ENCODE measurements at places on chromosomes 7 and 10.

DNA sequence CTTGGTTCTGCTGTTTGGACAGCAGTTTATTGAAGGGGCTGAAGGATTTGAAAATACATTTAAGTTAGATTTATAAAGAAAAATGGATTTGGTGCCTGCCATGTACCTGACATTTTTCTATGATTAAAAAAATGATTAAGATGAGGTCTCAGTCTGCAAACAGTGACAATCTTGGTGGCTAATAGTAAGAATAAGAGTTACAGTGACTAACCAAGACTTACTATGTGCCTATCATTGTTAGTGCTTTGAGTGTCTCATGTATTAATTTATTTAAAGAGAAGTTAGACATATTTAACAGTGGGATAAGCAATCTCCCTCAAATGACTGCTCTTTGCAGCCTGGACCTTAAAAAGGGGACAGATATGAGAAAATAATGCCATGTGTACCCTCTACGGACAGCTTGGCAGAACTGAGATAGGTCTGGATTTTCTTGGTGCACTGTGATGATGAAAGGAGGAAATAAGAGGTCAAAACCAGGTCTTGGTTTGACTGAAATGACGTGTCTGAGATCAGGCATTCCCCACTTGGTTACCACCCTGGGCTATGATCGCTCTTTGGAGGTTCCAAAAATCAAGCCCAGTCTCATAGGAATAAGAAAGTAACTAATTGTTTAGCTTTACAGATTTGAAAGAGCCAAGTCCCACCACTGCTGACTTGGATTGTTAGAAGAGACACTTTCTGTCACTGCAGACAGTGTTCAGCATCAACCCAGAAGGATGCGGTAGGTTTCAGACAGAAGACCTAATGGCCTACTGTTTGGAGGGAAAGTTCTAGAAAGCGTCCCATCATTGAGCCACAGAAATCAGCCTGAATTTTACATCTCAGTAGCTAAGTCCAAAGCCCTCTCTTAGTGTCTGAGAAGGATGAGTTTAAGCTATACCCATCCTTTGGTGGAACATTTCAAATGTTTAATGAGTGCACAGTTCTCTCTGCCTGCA is 2.1 kb downstream of the CASP7 start:
- DNase-seq: no peak

DNA sequence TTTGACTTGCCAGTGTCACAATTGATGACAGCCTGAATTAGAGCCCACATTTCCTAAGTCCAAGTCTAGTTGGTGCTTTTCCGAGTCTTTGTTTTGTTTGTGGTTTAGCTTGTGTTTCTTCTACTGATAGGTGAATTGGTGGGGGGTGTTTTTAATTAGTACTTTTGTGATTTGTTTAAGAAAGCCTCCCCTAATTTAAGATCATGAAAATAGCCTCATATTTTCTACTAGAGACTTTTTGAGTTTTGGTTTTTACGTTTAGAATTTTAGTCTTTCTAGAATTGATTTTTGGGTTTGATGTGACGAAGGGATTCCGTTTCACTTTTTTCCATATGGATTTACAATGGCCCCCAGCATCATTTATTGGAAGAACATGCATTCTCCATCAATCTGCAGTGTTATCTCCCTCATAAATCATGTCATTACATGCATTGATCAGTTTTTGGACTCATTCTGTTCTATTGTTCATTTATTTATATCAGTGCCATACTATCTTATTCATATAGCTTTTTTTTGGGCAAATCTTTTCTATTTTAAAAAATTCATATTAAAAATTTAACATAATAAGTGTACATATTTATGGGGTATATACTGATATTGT is 32.8 kb downstream of the BTRC start:
- DNase-seq: no peak

DNA sequence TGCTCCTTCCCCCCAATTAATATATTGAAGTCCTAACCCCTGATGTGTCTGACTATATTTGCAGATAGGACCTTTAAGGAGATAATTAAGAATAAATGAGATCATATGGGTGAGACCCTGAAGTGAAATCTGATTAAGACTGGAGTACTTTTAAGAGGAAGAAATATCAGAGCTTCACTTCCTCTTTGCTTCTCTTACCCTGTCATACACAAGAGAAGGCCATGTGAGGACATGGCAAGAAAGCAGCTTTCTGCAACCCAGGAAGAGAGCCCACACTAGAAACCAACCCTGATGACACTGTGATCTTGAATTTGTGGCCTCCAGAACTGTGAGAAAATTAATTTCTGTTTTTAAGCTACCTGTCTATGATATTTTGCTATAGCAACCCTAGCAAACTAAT is 44.2 kb downstream of the JMJD1C start:
- DNase-seq: no peak

- no peak for DNase-seq
Measured at GRCh38 chr10:90740265-90740664, 117.6 kb downstream of the HTR7 start.

GRCh38 chr7:124171068-124171467 is 138.2 kb upstream of the TMEM229A start:
- DNase-seq: no peak

DNA sequence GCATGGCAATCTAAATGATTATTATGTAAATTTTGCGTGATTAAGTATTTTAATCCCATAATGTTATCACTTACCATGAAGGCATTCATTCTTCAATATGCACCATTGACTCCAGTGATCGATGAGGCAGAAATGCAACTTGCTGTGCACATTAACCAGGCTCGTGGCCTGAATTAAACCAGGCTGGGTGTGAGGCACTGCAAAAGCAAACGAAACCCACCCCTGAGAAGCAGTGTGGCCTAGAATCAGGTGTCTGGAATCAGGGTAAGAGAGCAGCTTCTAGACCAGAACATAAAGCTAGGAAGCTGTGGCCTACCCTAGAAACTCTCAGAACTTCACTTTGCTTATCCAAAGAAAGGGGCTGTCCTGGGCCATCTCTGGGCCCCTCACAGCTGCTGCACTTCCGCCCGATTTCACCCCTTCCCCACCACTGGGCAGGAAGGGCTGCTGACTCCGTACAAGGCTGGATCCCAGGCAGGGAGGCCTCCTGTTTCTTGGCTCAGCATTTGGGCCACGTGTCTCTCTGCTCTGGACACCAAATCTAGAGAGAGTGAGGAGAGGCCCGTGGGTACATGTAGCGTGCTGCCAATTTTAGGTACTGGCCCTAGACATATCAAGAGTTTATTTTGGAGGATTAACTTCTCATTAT is 4.4 kb downstream of the PTPRE start:
- no peak for DNase-seq

- DNase-seq: no peak
Measured at GRCh38 chr10:132420981-132421846, 24.2 kb downstream of the PWWP2B start.

GRCh38 chr10:123398180-123398591 is 244.0 kb downstream of the BUB3 start:
- DNase-seq: no peak

DNA sequence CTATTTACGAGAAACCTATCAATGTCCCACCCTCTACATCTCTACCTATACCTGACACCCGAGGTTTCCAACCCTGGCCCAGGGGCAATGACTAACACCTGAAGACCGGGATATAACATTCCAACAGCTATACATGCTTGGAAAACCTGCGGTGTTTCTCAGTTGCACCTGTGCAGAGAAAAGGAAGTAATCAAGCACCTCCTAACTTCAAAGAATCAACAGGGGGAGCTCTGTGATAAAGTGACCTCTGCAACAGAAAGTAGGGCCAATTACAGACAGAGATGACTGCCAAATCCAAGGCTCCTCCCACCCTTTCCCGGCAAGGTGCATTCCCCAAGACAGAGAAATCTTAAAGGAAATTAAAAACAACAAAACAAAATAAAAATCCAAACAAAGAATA is 41.3 kb downstream of the CCDC6 start:
- no peak for DNase-seq

- no peak for DNase-seq
Measured at GRCh38 chr7:436367-437128, 83.1 kb downstream of the PDGFA start.

GRCh38 chr10:122939856-122940543 is 14.0 kb downstream of the C10orf88 start:
- no peak for DNase-seq

- no peak for DNase-seq
Measured at GRCh38 chr7:534959-535358, 15.3 kb upstream of the PDGFA start.

GRCh38 chr10:24519950-24520349 is 203.7 kb downstream of the ARHGAP21 start:
- DNase-seq: no peak

- no peak for DNase-seq
Measured at GRCh38 chr7:104758504-104758903, 255.5 kb upstream of the KMT2E start.

GRCh38 chr7:146346096-146346495 is 229.5 kb downstream of the CNTNAP2 start:
- DNase-seq: no peak

DNA sequence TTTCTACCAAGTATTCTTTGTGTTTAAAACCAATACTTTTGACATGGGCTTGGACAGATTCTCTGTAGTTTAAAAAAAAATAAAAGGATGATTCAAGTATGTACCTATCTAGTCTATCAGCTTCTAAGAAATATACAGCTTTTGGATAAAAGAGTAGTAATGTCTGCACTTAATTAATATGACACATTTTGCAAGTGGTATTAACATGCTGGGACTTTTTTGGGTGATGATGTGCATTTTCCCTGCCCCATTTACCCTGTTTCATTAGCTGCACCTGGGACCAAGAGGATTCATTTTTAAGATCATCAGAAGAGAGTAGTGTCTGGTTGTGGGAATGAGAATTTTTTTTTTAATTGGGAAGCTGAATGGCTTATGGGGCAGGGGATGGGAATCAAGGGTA is 236.2 kb upstream of the KLF14 start:
- no peak for DNase-seq

DNA sequence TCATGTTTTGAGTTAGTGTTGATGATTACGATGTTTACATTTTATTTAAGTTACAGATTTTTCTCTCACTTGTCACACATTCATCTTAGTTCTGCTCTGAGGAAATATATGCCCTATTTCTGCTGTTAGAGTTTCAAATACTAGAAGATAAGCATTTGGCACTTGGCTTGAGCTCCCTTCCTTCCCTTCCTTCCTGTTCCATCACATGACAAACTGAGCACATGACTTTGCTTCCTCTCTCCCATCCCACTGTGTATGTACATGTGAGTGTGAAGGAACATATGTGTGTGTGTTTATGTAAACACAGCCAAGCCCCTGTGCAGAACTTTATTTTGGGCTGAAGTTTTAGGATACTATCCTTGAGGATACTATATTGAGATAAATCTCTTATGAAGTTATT is 795.9 kb upstream of the IGFBP3 start:
- no peak for DNase-seq

DNA sequence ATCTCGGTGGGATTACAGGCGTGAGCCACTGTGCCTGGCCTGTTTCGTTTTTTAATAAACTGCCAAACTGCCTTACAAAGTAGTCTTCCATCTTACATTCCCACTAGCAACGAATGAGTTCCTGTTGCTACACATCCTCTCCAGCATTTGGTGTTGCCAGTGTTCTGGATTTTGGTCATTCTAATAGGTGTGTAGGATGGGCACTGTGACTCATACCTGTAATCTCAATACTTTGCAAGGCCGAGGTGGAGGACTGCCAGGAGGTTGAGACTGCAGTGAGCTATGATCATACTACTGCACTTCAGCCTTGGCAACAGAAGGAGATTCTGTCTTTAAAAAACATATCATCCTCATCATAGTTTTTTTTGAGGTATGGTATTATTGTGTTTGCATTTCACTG is 21.4 kb upstream of the RSBN1L start:
- no peak for DNase-seq

- no peak for DNase-seq
Measured at GRCh38 chr7:41822259-41822817, 119.4 kb upstream of the INHBA start.

DNA sequence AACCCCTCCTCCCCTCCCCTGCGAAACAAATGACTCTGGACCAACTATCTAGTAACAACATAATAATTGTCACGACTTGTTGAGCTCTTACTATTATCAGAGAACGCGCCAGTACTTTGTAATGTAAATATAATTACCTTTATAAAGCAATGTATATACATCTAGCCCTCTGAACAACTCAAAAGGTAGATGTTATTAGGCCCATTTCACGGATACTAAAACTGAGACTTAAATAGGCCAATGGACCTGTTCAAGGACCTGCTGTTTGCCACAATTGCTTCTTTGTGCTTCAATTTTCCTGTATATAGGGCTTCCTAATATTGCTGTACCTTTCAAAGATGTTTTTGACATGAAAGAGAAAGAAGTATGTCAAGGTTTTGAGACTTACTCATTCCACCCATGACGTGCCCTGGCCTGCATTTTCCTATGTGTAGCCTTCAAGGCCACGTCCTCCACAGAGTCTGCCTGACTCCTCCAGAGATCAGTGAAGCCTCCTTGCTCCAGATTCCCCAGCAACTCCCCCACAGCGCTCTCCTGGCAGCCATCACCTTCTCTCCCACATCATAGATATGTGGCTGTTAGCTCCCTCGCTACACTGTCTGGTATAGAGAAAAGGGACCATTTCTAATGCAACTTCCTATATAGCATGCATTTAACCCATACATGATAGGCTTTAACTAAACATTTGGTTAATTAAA is 156.6 kb downstream of the SKIDA1 start:
- no peak for DNase-seq

GRCh38 chr10:86368987-86369386 is 2.4 kb upstream of the GRID1 start:
- DNase-seq: no peak

DNA sequence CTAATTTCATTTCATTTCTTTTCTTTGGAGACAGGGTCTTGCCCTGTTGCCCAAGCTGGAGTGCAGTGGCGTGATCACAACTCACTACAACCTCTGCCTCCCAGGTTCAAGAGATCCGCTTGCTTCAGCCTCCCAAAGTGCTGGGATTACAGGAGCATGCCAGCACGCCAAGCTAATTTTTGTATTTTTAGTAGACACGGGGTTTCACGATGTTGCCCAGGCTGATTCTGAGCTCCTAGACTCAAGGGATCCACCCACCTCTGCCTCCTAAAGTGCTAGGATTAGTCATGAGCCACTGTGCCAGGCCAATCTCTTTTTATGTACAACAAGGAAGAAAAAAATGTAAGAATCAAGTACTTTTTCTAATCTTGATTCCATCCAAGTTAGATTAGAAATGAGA is 10.7 kb upstream of the KMT2E start:
- no peak for DNase-seq

- no peak for DNase-seq
Measured at GRCh38 chr10:119441921-119442757, 100.4 kb downstream of the RGS10 start.

DNA sequence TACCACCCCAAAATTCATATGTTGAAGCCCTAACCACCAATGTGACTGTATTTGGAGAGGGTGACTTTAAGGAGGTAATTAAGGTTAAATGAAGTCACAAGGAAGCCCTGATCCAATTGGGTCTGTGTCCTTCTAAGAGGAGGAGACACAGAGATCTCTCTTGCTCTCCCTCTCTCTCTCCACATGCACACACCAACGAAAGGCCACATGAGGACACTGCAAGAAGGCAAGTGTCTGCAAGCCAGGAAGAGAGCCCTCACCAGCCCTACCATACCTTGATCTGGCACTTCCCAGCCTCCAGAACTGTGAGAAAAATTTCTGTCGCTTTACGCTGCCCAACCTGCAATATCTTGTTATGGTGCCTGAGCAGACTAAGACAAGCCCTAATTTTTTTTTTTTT is 56.0 kb upstream of the NEBL start:
- DNase-seq: no peak
